ENCODE measurements at places on chromosomes 16 and 17. TPM values are rescaled to one million over a fixed set of nuclear protein-coding genes. Genes with fewer than 3 reads are reported as not detected.

Gene TUBG1
- total RNA-seq: 52.2 TPM

Gene ADAMTS18
- total RNA-seq: not detected

Gene KRTAP4-4
- total RNA-seq: not detected

Gene TBC1D28
- not detected for total RNA-seq

Gene GLIS2
- 4.8 TPM for total RNA-seq

Gene WFDC1
- 8.2 TPM for total RNA-seq

Gene ZFP90
- 22.5 TPM for total RNA-seq

Gene TMC5
- not detected for total RNA-seq

Gene METRNL
- 59.9 TPM for total RNA-seq

Gene SLC6A4
- total RNA-seq: not detected

Gene ZG16
- total RNA-seq: not detected

Gene SNX20
- total RNA-seq: not detected

Gene PNMT
- total RNA-seq: not detected

Gene C17orf78
- not detected for total RNA-seq

Gene MAPT
- total RNA-seq: under 0.01 TPM

Gene KRT23
- total RNA-seq: under 0.01 TPM

Gene ABCA6
- total RNA-seq: 6.4 TPM

Gene WSCD1
- total RNA-seq: under 0.01 TPM

Gene CETP
- total RNA-seq: not detected

Gene ITGB3
- total RNA-seq: 95.0 TPM

Gene ACAP1
- 1.9 TPM for total RNA-seq

Gene MPP3
- 8.7 TPM for total RNA-seq

Gene DCTPP1
- total RNA-seq: 18.6 TPM

Gene OR4D1
- total RNA-seq: not detected

Gene HES7
- not detected for total RNA-seq

Gene ASGR1
- total RNA-seq: 0.43 TPM

Gene TMEM231
- total RNA-seq: 13.5 TPM

Gene HCRT
- total RNA-seq: not detected

Gene MIS12
- 18.6 TPM for total RNA-seq

Gene KCNH6
- not detected for total RNA-seq

Gene CARHSP1
- 165 TPM for total RNA-seq

Gene TNS4
- total RNA-seq: not detected

Gene ASPA
- under 0.01 TPM for total RNA-seq

Gene KRTAP1-5
- 16.4 TPM for total RNA-seq

Gene SDR42E1
- 2.6 TPM for total RNA-seq

Gene HBA2
- total RNA-seq: not detected

Gene CD300LG
- total RNA-seq: not detected

Gene TNFRSF13B
- not detected for total RNA-seq

Gene POLG2
- total RNA-seq: 8.4 TPM

Gene KRTAP2-3
- 0.32 TPM for total RNA-seq

Measured in fibroblast of villous mesenchyme (primary cell).